Ecto neural progenitor cell (in vitro differentiated cells): ENCODE measurements at places on chromosomes 7 and 10.

DNA sequence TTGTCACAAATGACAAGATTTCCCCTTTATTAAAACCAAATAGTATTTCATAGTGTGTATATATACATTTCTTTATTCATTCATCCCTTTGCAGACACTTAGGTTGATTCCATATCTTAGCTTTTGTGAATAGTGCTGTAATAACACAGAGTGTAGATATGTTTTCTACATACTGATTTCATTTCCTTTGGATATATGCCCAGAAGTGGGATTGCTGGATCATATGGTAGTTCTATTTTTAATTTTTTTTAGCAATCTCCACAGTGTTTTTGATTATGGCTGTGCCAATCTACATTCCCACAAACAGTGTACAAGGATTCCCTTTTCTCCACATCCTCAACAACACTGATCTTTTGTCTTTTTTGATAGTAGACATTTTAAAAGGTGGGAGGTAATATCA, 46.4 kb downstream of the CSTF2T start:
- no peak for DNase-seq

GRCh38 chr7:67947646-67948045, 951.0 kb downstream of the TYW1 start:
- DNase-seq: no peak

- DNase-seq: no peak
Measured at GRCh38 chr7:90402785-90403173, 482 bp upstream of the CLDN12 start.

- DNase-seq: no peak
Measured at GRCh38 chr7:42180806-42181205, 56.2 kb downstream of the GLI3 start.

DNA sequence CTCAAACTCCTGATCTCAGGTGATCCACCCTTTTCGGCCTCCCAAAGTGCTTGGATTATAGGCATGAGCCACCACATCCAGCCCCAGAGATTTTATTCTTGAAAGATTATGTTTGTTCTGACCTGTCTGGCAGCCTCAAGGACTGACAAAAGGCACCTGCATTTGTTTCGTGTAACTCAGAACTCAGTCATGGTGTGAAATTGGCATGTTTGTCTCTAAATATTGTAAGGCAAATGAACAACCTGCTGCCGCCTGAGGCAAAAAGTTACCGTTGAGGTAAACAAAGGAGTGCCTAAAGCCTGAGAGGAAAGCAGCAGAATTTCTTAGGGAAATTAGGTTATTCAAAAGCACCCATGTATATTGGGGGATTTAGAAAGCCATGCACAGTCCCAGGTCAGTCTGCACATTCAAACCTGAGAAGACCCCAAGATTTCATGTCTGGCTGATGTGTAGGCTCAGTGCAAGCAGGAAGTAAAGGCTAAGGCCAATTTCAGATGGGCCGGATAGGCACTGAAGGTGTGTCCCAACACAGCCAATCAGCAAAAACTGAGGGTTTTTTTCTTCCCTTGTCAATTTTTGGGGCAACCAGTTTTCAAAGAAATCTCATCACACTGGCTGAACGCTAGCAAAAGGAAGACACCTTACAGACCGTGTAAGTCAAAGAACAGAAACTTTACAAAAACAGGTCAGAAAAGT, 33.3 kb upstream of the HHEX start:
- no peak for DNase-seq

DNA sequence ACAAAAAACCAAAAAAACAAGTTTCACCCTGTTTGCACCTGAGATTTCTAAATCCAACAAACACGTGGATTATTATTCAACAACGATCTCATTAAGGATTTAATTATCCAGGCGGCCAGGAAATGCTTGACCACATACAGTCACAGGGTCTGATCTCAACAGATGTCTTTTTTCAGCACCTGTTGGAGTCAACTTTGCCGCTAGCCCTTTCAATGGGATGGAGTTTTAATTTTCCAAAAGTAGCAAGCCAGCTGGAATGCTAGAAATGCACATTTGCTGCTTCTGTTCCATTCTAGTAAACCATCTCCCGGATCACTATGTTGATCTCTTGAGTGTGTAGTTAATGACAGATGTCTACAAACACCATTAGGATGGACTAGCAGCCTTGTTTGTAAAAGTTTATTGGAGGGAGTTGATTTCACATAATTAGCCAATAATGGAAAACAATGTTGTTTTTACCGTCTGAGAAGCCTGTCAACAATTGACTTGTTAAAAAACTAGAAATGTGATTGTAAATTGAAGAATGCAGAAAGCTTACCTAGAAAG, 64.2 kb upstream of the DKK1 start:
- no peak for DNase-seq

GRCh38 chr7:22662036-22662435, 65.0 kb upstream of the IL6 start:
- no peak for DNase-seq

DNA sequence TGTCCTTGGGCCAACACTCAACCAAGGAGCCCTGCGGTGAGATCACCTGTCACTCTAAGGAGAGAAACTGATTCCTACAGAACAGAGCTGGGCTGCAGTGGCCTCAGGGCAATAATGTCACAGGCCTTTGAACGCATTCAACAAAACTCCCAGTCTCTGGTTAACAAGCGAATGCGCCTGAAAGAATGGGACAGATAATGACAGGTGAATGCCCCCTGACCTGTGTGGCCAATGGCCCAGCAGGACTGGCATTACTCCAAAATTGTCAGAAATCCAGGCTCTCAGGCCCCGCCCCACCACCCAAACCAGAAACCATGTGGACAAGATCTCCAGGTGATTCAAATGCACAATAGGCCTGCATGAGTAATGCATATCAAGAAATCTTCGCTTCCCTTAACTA, 277.7 kb upstream of the KLF6 start:
- DNase-seq: no peak
